Common myeloid progenitor, CD34-positive (primary cell): ENCODE measurements at places on chromosomes 2 and 18.
A peak's percentile ranks its signal among the peaks of the same experiment; 100 is the strongest.

GRCh38 chr18:45104049-45104395 is 423.3 kb downstream of the SETBP1 start:
- no peak for DNase-seq

GRCh38 chr2:19109518-19109917 is 248.9 kb downstream of the OSR1 start:
- DNase-seq: no peak

DNA sequence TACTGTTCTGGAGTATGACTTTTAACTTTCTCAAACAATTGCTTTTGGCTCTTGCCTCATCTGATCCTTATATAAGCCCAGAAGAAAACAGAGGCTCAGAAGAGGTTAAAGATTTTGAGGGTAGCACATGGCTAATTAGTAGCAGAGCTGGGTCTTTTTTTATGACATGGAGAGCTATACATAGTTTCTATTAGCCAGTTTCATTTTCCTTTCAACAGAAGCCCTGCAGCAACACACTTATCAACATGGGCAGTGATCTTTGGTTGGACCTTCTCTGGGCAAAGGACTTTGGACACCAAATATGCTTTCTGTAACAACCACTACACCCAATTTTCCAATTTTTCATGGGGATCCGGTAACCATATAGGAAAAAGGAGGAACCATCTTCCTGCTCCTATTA is 64.9 kb downstream of the NCKAP5 start:
- DNase-seq: no peak

DNA sequence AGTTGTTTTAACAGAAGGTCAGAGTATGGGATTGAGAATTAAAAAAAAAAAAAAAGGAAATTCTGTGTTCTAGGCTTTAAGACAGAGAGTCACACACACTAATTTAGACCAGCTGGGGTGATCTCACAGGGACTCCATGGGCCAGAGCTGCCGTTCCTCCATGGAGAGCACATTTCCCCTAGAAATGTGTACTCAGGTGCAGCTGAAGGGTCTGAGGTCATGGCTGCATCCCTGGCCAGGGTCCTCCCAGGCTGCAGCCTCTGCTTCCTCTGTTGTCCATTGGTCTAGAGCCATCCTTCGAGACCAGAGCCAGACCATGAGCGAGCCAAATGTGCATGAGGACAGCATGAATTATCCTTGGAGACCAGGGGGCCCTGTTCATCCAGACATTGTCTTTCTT is 190.1 kb upstream of the TNP1 start:
- DNase-seq: no peak

- DNase-seq: no peak
Measured at GRCh38 chr2:240628507-240628807, 3.2 kb downstream of the GPR35 start.

DNA sequence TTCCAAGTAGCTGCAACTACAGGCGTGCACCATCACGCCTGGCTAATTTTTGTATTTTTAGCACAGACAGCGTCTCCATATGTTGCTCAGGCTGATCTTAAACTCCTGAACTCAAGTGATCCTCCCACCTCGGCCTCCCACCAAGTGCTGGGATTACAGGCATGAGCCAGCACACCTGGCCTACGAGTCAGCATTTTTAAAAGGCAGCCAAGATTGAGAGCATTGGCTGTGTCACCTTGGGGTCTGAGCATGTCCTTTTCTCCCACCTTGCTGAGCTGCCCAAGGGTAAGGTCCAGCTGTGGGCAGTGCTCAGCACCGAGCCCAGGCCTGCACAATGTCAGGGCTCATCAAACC is 142.8 kb upstream of the LMAN1 start:
- no peak for DNase-seq

- peak; percentile 47 for DNase-seq
Measured at GRCh38 chr2:28394331-28394877, 1.7 kb downstream of the FOSL2 start.

GRCh38 chr2:214325404-214325803 is 85.5 kb upstream of the VWC2L start:
- DNase-seq: no peak

DNA sequence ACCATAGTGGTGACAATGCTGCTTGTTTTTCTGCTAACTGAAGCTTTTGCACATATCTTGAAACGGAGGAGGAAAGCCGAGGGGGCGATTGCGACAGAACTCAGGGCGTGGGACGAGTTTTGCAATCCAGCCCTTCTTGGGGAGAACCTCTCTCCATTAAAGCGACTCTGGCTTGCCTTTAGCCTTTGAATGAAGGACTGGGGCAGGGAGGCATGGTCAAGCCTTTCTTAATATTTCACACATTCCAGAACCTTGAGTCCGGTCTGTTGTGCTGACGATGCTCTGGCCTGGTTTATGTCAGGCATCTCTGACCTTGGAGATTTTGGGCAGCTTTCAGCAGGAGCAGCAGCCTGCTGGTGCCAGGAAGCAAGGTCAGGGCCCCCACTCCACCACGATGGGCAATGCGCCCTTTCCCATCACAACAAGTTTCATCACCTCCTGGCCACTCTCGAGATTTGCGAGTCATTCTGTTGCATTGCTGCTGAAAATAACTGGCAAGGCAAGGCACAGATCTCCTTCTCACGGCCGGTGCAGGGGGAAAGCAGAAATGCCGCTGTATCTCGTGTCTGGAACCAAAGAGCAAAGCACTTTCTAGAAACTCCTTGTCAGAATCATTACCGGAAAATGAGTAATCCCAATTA is 10.8 kb downstream of the EMILIN2 start:
- peak; percentile 15 for DNase-seq

- DNase-seq: no peak
Measured at GRCh38 chr2:26818972-26819371, 29.0 kb upstream of the DPYSL5 start.

- DNase-seq: no peak
Measured at GRCh38 chr2:219178377-219179175, 501 bp downstream of the RETREG2 start.

- no peak for DNase-seq
Measured at GRCh38 chr2:135485441-135485840, 45.6 kb downstream of the ZRANB3 start.

- no peak for DNase-seq
Measured at GRCh38 chr2:8860239-8860638, 22.8 kb upstream of the KIDINS220 start.

DNA sequence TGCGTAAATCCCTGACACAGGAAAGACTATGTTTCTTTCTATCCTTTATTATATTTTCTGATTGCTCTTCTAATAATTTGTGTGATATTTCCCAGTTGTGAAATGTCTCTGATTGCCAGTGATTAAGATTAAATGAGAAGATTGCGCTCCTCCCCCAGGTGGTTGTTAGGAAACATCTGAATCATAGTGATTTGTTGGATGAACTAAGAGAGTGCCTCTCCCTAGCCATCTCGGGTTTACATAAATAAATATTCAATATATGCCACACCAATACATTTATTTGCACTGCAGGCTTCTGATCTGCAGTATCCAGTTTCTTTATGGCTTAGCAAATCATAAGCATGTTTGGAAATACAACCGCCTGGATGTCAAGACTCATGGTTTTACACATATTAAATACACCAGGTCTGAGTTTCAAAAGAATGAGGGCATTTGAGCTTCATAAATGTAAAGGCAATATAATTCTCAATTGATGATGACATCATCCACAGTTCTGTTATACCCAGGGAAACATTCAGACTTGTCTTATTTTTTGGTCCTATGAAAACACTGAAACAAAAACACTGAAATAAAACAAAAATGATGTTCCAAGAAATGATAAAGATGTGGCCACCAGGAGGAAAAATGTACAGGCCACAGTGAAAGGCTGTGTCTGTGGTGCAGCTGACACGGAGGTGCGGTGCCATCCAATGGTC is 826.7 kb upstream of the ACVR2A start:
- DNase-seq: no peak

GRCh38 chr18:55475916-55476315 is 112.1 kb downstream of the TCF4 start:
- no peak for DNase-seq

DNA sequence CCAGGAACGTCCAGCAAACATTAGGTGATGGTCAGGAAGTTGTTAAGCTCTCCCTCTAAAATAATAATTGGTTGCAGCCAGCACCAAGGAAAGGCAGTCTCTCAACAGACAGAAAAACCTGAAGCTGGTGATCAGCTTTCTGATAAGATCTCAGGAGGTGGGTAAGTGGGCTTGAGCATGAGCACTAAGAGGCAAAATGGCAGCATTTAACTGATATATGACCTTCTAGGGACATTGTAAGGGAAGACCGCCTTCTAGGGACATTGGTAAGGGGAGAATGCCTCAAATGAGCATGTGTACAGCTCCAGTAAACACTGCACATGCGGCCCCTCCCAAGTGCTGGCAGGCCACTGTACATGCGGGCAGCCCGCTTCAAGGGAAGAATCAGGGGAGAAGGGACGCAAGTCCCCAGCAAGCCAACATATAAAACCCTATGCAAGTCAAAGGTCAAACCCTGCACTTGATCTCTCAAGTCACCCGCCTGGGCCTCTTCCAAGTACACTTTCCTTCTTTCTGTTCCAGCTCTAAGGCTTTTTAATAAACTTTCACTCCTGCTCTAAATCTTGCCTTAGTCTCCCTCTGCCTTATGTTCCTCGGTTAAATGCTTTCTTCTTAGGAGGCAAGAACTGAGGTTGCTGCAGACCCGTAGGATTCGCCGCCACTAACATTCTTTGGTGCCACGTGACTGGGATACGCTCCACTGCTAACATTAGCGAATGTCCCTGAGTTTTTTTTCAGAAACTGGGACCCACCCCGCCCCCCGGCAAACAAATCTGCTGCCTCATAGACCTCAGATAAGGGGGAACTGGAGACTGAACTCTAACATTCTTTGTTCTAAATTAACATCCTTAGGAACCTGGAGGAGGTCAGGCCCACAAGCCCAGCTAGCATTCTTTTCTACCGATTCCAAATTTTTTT is 463.8 kb downstream of the LPIN1 start:
- no peak for DNase-seq
